Sigmoid colon (tissue), 7 donors: ENCODE measurements at places on chromosomes 11 and 22. TPM values are rescaled to one million over a fixed set of nuclear protein-coding genes. Genes with fewer than 3 reads are reported as not detected.

HPS4 gene
- total RNA-seq, result 48.7 TPM

UBQLN3 gene
- not detected for total RNA-seq

USH1C gene
- total RNA-seq, result 1.7 TPM

FBLN1 gene
- 216 TPM for total RNA-seq

LMO2 gene
- 8.6 TPM for total RNA-seq

SLC22A9 gene
- not detected for total RNA-seq

OVCH2 gene
- total RNA-seq, result not detected

OR8D4 gene
- total RNA-seq, result not detected

GRCh38 chr11:70437111-70437784 is 38.9 kb downstream of the CTTN start:
- no peak for DNase-seq

GRCh38 chr22:36659762-36660509 is 43.6 kb downstream of the CACNG2 start:
- peak; percentile 96 for DNase-seq

DNA sequence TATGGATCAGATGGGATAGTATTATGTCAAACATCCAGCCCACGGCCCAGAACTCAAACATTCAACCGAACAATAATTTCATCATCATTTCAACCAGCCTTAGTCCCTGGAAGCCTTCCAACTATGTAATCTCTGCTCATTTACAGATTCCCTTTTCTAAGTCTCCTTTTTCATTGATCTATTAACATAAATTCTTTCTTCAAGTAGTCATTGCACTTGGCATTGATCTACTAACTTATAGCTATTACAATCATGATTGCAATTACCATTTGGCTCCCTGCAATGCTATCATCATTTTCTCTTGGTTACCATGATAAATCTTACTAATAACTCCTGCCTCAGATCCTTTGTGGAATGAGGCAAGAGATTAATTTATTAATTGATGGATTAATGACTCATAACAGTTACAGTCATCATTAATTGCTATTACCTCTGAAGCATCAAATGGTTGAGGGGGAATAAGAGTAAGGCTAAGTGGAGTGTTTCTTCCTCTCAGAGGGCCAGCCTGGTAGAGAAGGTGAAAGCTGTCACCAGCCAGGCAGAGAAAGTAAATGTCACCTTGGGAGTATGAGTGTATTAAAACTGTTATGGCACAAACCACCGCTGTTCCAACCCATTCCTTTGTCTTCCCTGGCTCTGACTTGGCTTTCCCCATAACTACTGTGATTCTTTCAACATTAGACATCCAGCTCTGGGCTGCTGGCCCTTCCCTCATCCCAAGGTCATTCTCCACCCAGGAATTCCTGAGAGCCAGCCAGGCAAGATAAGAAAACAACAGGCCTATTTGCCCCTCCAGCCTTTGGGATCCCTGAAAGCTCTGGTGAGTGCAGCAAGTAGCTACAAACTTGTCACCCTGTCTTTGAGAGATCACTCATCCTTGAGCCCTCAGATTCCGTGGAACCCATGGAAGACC is 174.7 kb downstream of the RRAS2 start:
- DNase-seq, result no peak

DNA sequence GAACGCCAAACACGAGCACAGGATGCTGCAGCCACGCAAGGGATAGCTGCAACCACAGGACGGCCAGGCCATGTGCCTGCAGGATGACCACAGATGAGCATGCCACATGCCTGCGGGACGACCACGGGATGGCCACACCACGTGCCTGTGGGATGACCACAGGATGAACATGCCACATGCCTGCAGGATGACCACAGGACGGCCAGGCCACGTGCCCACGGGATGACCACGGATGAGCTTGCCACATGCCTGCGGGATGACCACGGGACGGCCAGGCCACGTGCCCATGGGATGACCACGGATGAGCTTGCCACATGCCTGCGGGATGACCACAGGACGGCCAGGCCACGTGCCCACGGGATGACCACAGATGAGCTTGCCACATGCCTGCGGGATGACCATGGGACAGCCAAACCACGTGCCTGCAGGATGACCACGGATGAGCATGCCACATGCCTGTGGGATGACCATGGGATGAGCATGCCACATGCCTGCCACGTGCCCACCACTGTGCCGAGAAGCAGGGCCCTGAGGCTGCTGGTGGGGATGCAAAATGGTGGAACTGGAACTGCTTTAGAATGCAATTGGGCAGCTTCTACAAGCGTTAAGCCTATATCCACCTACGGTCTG is 12.8 kb upstream of the MOB2 start:
- DNase-seq, result no peak

DNA sequence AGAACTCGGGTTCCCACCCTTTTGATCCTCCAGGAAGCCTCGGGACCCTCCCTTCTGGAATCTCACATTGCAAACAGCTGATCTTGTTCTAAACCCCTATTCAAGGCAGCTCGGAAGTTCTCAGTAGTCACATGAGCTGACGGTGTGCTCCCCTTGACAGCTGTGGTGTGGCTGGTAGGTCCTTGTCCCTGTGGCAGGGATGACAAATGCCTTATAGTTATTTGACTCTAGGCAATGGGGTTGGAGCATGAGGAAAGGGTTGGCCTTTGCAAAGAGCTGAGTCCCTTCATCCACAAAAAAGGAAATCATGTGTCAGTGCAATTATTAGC is 23.6 kb downstream of the EIF4G2 start:
- no peak for DNase-seq

DNA sequence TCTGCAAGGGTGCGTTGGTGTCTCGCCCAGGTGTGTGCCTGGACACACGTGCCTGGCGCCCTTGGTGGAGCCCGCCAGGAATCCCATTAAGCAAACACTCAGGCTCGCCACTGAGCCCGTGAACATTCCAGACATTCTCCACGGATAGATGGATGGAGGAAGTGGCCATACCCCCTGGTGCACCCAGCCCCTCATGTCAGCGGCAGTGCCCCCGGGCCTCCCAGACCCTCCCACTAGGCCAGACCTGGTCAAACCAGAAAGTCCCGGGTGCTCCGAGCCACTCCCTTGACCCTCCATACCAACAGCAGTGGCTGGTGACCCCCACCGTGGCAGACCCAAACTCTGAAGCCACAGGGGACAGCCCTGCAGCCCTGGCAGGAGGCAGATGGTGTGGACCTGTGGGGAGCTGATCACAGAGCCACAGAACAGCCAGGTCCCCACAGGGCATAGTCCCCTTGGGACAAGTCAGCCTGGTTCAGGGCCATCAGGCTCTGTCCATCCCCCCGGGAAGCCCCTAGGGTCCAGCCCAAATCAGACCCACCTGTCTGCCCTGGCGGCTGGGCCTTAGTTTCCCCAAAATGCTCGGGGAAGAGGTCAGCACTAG is 1.9 kb downstream of the EPS8L2 start:
- no peak for DNase-seq

DNA sequence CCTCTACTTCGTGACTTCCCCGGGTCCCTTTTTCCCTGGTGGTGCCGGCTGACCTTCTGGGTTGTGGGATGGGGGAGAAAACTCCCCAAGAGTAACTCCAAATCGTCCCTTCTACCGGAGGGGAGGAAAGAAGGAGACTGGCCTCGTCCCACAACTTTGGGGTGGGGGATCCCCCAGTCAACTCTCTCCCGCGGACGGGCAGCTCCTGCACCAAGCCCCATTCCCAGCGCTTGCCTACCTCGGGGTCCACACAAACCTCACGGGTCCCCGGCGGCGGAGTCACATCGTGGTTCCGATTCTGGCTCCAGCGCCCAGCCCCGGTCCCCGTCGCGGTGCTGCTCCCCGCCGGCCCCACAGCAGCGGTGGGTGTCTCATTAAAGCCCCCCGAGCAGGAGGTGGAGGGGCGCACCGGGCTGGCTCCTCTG is 317 bp downstream of the BDNF start:
- no peak for DNase-seq

DNA sequence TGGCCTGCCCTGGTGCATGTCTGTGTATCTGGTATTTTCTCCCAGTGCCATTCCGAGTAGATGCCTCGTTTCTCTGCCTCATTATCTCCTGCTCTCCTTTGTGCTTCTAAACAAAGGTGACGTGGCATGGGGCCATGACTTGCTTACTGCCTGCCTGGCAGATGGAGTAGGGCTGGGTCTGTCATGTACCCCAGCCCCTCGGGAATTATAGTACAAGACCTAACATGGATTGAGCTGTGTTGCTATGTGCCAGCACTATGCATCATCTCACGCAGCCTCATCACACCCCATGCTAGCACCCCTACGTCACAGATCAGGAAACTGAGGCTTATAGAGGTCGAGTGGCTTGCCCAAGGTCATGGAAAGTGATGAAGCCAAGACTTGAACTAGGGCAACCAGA is 88.1 kb downstream of the GALNT18 start:
- DNase-seq, result no peak

DNA sequence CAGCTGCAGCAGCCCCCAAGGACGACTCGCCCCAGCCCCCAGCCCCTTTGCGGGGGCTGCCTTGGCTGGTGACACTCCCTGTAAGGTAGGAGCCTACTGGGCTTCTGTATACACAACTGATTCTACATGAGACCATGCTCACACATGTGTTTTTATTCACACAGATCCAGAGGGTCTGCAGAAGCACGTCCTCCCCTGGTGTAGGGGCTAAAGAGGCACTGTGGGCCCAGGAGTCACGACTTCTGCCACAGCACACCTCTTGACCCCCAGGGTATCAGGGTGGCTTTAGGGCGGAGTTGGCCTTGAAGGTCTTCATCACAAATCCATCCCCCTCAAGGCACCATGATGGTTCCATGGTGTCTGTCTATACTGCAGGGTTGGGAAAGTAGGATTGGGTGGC is 931.2 kb downstream of the TBC1D22A start:
- no peak for DNase-seq

DNA sequence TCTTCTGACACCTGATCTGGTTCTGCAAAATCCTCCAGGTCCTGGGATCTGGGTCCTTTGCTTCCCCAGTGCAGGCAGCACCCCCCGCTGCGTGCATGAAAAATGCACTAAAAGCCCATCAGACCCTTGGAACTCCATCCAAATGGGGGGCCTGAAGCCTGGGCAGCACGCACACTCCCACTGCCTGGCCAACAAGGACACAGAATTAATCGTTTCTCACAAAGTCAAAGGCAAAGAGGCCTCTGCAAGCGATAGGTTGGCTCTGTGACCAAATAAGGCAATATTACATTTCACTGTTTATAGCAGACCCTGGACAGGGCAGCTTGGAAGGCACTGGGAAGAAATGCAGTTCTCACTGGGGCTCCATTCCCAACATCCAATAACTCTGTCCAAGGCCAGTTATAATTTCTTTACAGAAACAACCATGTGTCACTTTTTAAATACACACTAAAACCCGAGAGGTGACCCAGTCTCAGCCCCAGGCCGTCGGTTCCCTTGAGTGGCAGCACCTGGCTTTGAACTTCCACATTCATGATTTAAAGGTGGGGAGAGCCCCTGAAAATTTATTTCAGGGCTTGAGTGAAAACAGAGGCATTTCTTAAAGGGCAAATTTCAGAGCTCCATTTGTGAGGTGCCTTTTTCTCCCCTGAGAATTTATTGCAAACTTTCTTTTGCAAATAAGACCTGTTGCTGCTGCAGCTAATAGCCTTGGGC is 114.4 kb upstream of the ANO1 start:
- no peak for DNase-seq

DNA sequence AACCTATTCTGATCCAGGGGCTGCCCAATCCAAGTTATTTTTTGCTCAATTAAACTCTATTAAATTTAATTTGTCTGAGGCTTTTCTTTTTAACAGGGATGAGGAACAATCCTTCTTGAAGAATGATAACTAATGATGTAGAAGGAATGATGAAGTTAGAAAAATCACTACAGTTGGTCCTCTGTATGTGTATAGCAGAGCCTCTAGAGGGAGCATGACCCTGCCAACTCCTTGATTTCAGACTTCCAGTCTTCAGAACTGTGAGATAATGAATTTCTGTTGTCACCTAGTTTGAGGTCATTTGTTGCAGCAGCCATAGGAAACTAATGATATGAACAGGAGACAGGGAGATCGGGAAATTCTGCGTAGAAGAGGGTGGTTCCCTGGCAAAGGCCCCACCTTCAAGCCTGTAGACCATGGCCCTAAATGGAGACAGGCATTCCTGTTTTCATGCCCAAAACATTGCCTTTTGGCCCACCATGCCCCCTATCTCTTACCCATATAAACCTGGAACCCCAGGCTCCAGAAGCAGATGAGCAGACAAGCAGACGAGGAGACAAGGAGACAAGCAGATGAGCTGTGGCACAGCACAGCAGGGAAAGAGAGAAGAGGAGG is 7.7 kb upstream of the QSER1 start:
- no peak for DNase-seq

DNA sequence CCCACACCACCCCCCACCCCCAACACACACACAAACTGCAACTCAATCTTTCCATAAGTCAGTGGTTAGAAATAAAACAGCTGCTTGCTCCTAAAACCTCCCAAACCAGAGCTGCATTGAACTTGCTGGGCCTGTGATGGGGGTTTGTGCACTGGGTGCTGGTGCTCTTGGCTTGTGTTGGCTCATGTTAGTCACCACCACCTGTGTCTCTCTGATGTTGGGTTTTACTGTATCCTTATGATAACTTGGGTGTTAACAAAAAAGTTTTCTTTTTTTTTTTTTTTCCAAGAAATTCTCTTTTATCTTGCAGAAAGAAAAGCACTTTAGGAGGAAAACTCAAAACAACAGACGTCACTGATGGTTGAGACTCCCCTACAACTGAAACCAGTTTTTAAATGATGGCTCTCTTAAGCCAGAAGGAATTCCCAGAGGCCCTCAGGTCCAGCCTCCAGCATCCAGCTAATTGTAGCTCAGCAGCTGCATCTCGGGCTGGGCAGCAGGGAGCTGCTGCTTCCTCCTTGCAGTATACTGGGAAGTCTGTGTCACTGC is 79.9 kb upstream of the DRD2 start:
- no peak for DNase-seq

DNA sequence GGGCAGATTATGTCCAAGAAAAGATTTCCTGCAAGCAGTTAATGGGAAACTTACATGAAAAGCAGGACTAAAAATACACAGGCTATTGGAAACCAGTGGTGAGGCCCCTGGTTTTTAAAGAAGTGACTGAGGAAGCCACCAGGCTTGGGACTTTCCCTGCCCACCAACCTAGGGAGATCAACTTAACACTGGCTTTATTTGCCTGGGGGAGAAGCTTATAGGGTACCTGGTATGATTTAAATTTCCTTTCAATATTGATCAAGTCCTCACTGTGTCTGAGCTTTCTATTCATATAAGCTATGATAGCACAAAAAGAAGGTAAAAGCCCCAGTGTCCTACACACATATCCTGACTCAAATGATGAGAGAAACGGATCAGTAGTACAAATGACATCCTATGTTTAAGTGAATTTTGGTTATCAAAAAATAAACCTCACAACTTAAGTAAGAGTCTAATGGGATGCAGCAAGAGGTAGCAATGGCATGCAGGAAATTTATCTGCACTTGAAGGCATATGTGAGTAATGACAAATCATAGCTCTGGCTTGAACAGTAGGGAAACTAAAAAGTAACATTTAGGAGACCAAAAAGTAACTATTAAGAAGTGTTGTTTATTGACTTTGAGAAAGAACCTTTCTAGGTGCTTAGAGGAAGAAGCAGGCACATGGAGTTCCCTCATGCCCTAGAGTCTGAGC is 85.3 kb downstream of the GAB2 start:
- DNase-seq, result no peak
